Urinary bladder (tissue), 4 donors: ENCODE measurements at places on chromosomes 16 and 17. TPM values are rescaled to one million over a fixed set of nuclear protein-coding genes. Genes with fewer than 3 reads are reported as not detected.

The DHRS7C gene
- total RNA-seq = 1.1 TPM

The HASPIN gene
- total RNA-seq = 2.2 TPM

The CACNG5 gene
- not detected for total RNA-seq

The CD300LG gene
- total RNA-seq = 0.58 TPM

The ZNF75A gene
- total RNA-seq = 45.4 TPM

The LHX1 gene
- total RNA-seq = 0.05 TPM

The TMC8 gene
- total RNA-seq = 2.7 TPM

The HSPB9 gene
- not detected for total RNA-seq

The MYL11 gene
- 165 TPM for total RNA-seq
